NCI-H187 (cell line): ENCODE measurements at places on chromosomes 12 and 14.

- no peak for DNase-seq
Observed at GRCh38 chr12:108629151-108629550, 4.5 kb downstream of the SELPLG start.

DNA sequence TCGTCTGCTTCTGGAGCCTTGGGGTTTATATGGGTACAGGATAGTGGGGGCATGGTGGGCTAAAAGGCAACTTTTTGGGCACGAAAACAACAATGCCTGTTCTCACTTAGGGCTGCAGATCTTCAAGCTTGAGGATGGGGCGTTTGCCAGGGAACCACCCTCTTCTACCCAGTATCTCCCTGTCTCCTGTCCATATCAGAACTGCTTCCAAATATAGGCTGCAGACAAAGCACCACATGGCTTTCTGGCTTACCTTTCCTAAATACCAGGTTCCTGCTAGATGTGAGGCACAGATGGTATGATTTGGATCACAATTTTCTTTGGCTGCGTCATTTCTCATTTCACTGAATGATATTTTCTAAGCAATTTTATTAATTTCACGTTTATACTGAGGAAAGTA is 70.4 kb downstream of the CMAS start:
- DNase-seq: no peak

DNA sequence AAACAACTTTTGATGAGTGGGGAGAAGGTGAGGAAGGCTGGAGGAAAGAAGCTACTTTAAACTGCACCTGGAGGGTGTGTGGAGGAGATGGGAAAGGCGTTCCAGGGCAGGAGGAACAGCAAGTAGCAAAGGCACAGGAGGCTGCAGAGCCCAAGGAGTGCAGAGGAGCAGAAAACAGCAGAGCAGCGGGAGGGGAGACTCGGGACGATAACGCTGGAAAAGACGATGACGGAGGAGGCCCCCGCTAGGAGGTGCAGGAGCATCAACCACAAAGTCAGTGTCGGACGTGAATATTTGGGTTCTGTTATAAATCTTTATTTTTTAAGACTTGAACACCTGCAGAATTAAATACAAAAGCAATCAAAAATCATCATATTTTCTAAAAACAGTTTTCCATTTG is 44.9 kb downstream of the LGMN start:
- no peak for DNase-seq

DNA sequence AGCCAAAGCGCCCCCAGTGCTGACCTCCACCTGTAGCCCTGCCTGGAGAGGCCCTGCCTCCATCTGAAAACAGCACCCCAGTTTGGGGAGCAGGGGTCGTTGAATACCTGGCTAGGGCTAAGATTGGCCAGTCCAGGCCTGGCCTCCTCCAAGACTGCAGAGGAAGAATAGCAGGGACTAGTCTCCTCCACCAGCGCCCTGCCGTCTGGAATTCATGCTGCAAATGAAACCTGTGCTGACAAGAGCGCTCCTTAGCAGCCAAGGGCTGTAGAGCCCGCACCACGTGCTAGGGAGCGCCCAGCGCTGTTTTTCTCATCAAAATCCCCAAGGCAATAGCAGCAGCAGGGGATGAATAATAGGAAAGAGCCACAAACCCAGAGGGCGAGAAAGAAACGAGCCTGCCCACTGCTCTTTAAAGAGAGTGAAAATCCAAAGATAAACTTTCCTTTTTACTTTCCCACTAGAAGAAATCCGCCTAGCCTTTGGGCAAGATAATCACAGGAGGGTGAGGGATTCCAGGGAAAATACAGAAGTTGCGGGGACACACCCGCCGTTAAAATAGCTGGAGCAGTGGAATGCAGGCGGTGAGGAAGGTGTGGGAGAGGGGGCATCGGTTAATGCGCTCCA is 3.3 kb downstream of the COL2A1 start:
- DNase-seq: no peak

GRCh38 chr12:69099201-69099837 is 140.1 kb upstream of the CPSF6 start:
- no peak for DNase-seq

GRCh38 chr14:61492474-61492873 is 171.1 kb downstream of the PRKCH start:
- no peak for DNase-seq

- DNase-seq: no peak
Observed at GRCh38 chr12:130537655-130538054, 178.4 kb downstream of the RIMBP2 start.

- no peak for DNase-seq
Observed at GRCh38 chr14:72315714-72316113, 383.5 kb downstream of the RGS6 start.

- DNase-seq: no peak
Observed at GRCh38 chr12:53561590-53561953, 54.3 kb upstream of the NPFF start.

- DNase-seq: no peak
Observed at GRCh38 chr12:107590814-107591375, 94.7 kb upstream of the PWP1 start.

- no peak for DNase-seq
Observed at GRCh38 chr12:91574391-91574790, 391.8 kb upstream of the DCN start.

- DNase-seq: no peak
Observed at GRCh38 chr12:18808221-18808620, 70.3 kb downstream of the CAPZA3 start.

GRCh38 chr12:58750484-58750883 is 169.8 kb downstream of the LRIG3 start:
- no peak for DNase-seq

DNA sequence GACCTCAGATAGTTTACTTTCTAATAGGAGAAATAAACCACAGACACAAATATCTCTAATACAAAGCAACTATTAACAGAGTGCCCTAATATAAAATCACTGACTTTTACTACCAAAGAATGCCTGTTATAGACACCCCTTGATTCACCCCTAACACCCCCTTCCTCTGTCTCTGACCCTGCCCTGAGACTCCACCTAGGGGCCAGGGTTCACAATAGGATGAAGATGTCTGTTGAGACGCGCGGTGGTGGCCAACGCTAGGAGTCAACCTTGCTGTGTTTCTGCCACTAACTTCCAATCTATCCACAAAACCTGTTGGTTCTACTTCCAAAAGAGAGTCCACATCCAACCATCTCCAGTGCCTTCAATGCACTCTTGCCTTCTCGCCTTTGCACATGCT is 10.9 kb upstream of the TC2N start:
- no peak for DNase-seq

DNA sequence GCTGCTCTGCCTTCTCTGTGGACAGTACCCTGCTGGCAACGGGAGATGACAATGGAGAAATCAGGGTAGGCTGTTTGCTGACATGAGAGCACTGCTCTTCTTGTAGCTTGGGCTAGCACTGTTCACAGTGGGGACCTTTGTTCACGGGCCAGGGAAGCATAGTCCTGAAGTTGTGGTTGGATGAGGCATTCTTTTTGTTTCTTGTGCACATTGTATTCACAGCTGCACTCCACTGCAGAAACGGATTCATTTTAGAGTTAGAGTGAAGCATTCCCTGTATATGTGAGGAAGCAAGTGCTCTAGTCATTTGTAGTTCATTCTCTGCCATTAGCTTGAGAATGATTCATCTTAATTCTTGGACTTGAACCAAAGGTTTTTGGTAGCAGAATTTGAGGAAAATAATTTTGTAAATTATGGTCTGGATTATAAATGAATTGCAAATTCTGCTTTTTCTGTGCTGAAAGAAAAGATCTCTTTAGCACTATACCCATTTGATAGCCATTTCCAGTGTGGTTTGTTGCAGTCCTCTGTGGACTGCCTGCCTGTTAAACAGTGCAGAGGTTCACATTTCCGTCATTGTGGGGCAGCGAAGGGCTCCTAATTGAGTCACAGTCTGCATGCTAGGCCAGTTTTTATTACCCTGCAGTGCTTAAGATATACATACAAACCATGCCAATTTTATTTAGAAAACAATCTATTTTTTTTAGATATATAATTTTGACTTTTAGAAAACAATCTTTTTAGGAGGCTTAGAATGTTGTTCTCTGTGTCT is 80.6 kb downstream of the APAF1 start:
- peak; percentile 16 for DNase-seq

DNA sequence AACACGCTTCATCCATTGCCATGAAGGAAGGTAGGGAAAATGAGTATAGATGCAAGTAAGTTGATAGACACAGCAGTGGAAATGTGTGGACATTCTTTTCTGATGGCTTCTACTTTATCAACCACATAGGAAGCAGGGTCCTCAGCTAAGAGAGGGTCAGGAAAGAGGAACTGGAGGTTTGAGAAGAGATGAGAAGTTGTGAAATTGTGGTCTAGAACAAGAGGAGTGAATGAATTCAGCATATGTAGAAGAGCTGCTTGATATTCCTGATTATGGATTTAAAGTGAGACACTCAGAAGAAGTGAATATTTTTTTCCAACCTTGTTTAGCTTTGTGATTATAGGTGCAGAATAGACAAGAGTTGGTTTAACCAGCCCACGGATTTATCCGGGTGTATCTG is 128.5 kb downstream of the SLC15A5 start:
- DNase-seq: no peak

GRCh38 chr12:1591034-1591433 is 3.3 kb downstream of the FBXL14 start:
- DNase-seq: no peak

- no peak for DNase-seq
Observed at GRCh38 chr12:11954181-11954580, 116.6 kb upstream of the BCL2L14 start.

DNA sequence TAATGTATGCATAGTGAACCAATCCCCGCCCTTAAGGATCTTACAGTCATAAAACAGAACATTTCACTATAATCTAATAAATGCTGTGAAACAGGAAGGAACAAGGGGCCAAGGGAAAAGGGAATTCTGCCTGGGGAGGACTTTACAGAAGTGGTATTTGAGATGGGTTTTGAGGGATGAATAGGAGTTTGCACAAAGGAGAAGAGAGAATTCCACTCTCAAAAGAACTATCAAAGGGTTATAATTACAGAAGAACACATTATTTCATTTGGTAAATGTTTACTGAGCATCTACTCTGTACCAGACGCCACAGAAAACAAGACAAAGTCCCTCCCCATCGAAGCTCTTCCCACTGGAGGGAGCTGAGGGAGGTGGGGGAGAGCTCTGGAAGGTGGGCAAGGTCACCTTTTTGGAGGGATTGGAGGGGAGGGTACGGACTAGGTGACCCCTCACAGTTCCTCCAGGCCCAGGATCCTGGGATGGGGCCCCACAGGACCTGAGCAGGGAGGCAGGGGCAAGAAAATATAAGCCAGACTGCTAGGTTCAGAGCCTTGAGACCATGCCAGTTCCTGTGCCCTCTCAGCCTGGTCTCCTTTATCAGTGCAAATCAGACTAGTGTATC is 24.5 kb downstream of the PHETA1 start:
- no peak for DNase-seq

- DNase-seq: no peak
Observed at GRCh38 chr12:55470088-55470829, at the start of gene OR6C70. TSS of gene OR6C70 (minus strand) at chr12:55470138. CDS start at chr12:55470138, 0 bp downstream.

- DNase-seq: peak; percentile 58
Observed at GRCh38 chr12:31362115-31362758, 36.3 kb upstream of the SINHCAF start.

DNA sequence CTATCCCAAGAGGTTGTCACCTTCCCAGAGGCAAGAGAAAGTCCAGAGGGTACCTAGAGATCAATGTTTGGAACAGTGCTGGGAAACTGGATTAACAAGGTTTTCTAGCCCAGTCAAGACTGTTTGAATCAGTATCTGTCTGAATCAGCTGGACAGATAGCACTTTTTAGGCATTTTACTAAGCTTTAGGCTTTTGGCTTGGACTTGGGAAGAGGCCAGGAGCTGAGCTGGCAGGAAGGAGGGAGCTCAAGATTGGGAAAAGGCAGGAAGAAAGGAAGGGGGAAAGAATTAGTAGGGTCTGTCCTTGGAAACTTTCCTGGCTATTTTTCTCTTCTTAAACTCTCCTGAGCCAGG is 8.3 kb downstream of the IKZF4 start:
- no peak for DNase-seq

DNA sequence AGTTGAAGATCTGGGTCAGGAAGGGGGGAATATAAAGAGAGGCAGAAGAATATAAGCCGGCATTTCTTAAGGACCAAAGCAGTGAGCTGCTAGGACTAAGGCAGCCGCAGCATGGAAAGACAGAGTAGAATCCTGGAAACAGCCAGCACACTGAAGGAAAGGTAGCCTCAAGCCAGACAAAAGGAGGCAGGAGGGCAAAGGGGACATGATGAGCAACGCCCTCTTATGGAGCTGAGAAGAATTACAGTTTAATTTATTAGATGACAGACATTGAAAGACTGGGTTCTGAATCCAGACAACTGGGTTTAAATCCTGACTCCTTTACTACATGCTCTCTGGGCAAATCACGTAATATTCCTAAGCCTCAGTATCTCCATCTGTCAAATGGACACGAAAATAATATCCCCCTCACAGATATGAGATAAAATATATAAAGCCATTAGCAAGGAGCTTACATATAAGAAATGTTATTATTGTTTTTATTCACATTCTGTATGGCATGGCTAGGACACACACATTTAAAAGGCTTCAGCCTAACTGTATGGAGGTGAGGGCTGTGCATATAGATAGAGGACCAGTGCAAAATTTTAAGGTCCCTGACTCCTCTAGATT is 8.1 kb upstream of the PCED1B start:
- DNase-seq: no peak

GRCh38 chr12:14852880-14853279 is 9.6 kb upstream of the ART4 start:
- no peak for DNase-seq

- DNase-seq: no peak
Observed at GRCh38 chr14:22821193-22822015, 6.2 kb upstream of the SLC7A7 start.

DNA sequence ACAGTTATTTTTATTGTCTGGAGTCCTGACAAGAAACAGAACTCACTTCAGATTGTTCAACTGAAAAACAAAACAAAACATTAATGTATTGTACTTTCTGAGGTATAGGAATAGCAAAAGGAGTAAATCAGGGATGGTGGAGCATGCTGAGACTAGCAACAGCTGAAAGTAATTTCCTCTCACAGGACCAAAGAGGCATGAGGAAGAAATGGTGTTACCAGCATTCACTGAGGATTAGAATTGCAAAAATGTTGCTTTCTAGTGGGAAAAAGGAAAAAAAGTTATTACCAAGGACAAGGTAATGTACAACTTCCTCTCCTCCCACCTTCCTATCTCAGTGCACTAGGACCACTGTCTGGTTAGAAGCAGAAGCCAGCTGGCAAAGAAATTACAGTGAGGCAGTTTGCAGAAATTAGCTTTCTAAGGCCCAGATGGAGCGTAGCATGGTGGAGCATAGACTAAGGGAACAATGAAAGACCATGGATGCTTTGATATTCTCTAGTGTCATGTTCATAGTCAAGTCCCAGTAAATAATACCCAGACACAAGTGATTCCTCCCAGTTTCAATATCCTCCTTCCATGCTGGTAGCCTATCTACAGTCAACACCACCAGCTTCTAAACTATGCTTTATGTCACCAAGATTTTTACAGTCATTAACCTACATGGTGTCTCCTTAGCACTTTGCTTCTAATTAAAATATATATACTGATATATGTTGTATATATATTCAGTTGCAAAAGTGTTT is 133.7 kb upstream of the DCN start:
- no peak for DNase-seq
